ENCODE measurements at places on chromosomes 16 and 17.

GRCh38 chr17:956905-957304 lies 22.7 kb downstream of the NXN start:
- no peak for DNase-seq

DNA sequence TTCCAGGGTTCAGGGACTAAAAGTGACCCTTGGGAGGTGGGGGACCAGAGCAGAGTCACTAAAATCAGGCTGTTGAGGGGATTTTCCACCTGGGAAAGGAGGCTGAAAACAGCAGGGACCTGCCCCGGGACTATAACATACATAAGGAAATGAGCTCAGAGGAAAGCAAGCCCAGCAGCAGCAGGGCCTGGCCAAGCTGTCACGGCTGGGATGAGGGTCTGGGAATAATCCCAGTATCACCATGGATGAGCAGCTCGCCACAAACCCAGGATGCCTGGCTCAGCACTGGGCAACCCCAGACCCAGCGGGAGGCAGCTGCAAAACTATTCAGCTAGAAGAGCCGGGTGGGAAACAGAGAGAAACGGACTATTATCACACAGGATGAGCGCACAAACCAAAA lies 72.4 kb downstream of the RPH3AL start:
- DNase-seq = no peak

DNA sequence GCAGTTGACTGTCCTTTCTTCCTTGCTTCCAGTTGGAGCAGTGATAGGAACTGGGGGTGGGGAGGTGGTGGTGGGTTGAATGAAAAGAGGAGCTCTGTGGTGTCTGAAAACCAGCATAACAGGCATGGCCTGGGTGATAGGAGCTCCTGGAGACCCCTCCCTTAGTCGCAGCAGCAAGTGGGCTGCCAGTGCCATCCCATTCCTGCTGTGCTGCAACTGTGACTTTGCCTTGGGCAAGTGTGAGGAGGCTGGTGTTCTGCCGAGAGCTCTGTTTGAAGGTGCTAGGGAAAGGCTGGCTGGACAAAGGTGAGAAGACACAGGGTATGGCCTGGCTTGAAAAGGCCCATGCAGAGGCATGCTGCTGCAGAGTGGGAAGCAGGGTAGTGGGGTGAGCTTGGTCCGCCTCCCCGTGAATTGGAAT lies 2.7 kb upstream of the CDK5R1 start:
- no peak for DNase-seq

DNA sequence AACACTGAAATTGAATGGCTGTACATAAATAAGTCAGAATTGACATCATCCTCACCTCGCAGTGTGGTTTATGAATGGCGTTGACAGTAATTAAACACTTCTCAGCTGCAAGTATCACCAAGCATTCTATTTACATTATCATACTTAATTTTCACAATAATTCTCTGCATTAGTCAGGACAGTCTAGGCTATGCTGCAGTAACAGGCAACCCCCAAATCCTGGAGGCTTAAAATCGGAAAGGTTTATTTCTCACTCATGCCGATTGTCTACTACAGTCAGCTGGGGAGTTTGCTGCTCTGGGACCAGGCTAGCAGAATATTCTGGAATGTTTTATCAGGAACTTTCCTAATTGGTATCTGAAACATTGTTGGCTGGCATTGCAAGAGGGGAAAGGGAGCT lies 493.2 kb upstream of the ERCC4 start:
- no peak for DNase-seq

DNA sequence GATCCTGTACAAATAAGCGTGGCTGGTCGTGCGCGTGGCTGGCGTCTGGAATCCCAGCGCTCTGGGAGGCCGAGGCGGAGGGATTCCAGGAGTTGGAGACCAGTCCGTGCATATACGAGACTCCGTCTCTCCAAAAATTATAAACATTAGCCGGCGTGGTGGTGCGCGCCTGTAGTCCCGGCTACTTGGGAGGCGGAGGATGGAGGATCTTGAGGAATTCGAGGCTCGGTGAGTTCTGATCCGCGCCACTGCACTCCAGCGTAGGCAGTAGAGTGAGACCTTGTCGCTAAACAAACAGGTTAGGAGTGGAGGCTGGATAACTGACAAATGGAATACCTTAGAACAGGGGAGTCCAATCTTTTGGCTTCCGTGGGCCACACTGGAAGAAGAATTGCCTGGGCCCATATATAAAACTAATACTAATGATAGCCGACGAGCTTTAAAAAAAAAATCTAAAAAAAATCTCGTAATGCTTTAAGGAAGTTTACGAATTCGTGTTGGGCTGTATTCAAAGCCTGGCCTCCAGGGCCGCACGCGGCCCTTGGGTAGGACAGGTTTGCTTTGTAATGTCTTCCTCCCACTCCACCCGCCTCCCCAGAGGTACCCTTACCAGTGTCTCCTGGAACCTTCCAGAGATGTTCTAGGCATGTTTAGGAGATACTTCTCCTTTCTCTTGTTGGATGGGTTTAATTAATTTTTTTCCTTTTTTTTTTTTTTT lies 909 bp upstream of the RSL1D1 start:
- no peak for DNase-seq

DNA sequence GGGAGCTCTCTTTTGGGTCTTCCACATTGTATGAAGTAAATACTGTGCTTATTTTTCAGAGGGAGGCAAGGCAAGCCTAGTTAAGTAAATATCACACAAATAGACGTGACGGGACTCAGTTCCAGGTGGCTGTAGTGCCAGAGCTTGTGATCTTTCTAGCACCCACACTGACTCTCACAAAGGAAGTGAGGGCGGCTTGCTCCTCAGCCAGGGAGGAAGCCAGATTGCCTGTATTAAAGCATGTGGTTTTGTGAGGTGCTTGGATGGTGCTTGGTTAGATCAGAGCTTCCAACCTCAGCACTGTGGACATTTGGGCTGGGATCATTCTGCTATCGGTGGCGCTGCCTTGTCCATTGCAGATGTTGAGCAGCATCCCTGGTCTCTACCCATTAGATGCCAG lies 80.1 kb downstream of the VAT1L start:
- DNase-seq = no peak

GRCh38 chr16:82368041-82368440 lies 198.0 kb upstream of the MPHOSPH6 start:
- peak; percentile 72 for DNase-seq

- DNase-seq = no peak
Observed at GRCh38 chr17:63930951-63931575, 1.1 kb downstream of the CD79B start.

GRCh38 chr17:74512036-74512435 lies 19.2 kb downstream of the CD300LB start:
- no peak for DNase-seq

- DNase-seq = no peak
Observed at GRCh38 chr17:74770498-74771318, 5.4 kb downstream of the NAT9 start.

GRCh38 chr17:77959126-77959925 lies 823 bp downstream of the TNRC6C start:
- no peak for DNase-seq

DNA sequence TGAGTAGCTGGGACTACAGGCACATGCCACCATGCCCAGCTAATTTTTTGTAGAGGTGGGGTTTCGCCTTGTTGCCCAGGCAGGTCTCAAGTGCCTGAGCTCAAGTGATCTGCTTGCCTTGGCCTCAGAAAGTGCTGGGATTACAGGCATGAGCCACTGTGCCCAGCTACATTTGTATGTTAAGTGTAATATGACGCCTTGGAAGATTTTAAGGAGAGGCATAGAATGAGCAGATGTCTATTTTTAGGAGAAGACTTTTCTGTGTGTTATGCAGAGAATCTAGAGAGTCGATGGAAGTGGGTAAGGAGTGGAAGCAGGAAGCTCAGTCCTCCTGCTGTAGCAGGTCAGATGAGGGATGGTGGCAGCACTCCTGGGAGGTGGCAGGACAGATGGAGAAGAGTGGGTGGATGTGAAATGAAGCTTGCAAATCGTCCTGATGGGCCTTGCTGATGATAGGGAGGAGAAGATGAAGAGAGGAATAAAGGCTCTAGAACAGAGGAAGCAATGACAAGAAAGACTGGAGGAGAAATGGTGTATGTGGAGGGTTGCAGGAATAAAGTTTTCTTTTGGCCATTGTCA lies 125.3 kb downstream of the SHISA6 start:
- peak; percentile 12 for DNase-seq

Measured in pons (tissue), 1 donor.